ENCODE measurements at places on chromosomes 13 and 19. TPM values are rescaled to one million over a fixed set of nuclear protein-coding genes. Genes with fewer than 3 reads are reported as not detected.

GRCh38 chr13:111326981-111327642 is 6.7 kb downstream of the TEX29 start:
- no peak for DNase-seq

GRCh38 chr13:50537029-50537428 is 306.5 kb downstream of the DLEU7 start:
- DNase-seq, result no peak

DNA sequence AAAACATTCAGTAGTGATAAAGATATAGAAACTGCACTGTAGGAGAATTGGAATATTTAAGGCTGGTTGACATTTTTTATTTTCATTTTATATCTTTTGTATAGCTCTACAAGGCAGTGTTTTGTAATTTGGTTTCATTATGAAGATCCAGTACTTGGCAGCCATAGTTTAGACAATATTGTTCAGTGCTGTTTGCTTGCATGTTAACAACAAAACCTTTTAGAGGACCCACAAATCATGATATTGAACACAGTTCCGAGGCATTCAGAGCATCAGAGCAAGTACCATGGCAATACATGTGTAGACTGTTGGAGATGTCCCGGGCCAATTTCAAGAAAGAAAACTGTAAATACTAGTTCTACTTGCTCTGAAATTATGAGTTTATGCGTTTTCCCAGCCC is 25.6 kb upstream of the GARRE1 start:
- no peak for DNase-seq

- DNase-seq, result no peak
These were observed 14.4 kb upstream of the PLEKHF1 start for GRCh38 chr19:29650772-29651387.

DNA sequence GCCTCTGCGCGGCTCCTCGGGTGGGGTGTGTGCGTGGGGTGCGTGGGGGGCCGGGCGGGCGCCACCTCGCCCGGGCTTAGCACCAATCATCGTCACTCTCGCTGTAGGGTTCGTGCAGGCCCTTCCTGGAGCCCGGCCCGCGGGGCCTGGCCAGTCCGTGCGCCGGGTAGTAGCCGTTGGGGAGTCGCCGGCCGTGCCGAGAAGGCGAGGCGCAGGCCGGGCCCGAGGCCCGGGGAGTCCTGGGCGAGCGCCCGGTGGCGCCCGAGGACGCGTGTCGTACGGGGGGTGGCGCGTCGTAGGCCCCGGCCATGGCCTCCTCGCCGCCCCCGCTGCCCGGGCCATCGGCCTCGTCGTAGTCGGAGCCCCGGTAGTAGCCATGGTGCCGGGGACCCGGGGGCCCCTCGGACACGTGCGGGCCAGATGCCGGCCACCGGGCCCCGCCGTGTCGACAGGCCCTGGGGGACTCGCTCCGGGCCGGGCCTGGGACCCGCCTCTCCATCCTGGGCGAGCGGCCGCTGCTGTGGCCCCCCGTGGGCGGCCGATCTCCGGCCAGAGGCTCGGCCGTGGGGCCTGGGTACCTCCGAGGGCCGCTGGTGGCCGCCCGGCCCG is 57.1 kb downstream of the IER2 start:
- DNase-seq, result no peak

- no peak for DNase-seq
These were observed 141.2 kb downstream of the FLT1 start for GRCh38 chr13:28353679-28354078.

DNA sequence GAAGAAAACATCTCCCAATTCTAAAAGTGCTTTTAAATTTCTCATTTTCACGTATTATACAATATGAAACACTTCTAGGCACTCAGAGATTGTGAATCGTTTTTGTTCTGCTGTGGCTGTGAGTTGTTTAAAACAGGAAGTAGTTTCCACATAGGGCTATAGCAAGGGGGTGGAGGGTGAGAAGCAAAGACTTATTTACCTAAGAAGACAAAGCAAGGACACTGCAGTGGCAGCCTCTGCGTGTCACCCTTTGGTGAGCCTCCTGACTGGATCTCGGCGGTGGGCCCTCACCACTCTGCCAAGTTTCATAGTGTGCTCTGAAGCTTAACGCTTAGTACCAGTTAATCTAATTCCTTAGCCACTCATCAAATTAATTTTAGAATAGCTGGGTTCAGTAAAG is 56.8 kb downstream of the TNFSF13B start:
- no peak for DNase-seq

Gene SHISA7
- 0.09 TPM for total RNA-seq

Gene ATP1A3
- 3.4 TPM for total RNA-seq

Gene CALR3
- total RNA-seq, result not detected

Gene AMER2
- 0.02 TPM for total RNA-seq
